ENCODE measurements at places on chromosomes 2 and 18.

GRCh38 chr2:106839849-106840595, 45.9 kb downstream of the ST6GAL2 start:
- DNase-seq: no peak

DNA sequence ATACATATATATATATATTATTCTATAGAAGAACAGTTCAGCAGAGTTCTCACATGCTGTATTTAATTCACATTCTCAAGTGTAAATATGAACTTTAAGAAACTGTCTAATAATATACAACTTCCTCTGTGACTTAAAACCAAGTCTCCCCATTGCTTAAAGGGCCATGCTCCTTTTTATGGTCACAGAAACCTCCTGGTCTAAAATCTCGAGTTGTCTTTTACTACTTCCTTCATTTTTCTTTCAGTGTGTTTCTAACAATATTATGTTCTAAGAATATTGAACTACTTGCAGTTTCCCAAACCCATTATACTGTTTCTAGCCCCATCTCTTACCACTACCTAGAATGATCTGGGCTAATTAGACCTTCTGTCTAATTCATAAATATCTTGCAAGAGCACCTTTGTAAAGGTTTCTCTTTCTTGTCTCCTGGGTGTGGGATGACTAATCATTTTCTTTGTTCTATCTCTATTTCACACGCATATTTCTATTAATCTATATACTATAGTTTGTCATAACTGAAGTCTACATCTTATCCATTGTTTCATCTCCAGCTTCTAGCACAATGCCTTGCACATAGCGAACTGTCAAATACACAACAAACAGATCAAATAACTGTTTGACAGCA, 48.8 kb downstream of the ERBB4 start:
- peak; percentile 0 for DNase-seq

DNA sequence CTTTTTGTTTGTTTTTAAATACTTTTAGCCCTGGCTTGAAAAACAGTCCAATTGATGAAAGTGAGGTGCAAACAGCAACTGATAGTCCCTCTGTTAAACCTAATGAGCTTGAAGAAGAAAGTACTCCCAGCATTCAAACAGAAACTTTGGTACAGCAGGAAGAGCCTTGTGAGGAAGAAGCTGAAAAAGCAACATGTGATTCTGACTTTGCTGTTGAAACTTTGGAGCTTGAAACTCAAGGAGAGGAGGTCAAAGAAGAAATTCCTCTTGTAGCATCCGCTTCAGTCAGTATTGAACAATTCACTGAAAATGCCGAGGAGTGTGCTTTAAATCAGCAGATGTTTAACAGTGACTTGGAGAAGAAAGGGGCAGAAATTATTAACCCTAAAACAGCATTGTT, 30.6 kb upstream of the DYSF start:
- no peak for DNase-seq

- no peak for DNase-seq
Measured at GRCh38 chr2:120861191-120861575, 125.5 kb downstream of the GLI2 start.

DNA sequence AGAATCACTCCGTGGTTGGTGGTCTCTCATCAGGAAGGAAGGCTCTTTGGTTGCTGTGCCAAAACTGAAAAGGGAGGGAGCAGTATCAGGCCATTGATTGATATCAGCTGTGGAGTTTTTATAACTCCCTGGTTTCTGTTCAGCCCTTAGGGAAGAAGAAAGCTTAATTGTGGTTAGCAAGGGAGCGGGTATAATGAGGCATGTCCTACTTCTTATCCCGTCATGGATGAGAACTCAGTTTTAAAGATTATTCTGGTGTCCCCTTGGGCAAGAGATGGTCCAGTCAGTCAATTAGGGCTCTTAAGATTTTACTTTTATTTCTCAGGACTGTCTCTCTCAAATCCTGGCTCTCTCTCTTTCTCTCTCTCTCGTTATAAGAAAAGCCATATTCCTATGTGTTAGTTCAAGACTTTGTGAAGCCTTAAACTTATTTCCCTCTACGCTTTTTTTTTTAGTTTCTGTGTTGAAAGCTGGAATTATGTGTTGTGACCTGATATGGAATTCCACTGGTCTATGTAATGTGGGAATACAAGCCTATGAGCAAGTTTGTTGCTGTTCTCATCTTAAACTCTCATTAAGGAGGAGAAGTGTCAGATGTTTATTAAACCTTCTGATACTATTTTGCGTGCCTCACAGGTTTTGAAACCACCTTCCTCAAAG, 514.0 kb upstream of the CDH2 start:
- no peak for DNase-seq

DNA sequence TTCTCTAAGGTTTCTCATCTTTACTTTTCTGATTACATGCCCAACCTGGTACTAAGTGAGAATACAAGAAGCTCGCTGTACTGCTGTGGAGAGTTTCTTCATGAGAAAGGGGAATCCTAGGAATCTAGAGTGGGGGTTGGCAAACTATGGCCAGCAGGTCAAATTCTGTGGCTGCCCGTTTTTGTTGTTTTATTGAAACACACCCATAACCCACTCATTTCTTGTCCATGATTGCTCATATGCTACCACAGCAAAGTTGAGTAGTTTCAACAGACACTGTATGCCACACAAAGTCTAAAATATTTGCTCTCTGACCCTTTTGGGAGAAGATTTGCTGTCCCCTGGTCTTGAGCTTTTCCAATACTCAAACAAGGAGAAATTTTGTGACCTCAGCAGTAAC, 58.8 kb downstream of the C2orf74 start:
- DNase-seq: no peak

DNA sequence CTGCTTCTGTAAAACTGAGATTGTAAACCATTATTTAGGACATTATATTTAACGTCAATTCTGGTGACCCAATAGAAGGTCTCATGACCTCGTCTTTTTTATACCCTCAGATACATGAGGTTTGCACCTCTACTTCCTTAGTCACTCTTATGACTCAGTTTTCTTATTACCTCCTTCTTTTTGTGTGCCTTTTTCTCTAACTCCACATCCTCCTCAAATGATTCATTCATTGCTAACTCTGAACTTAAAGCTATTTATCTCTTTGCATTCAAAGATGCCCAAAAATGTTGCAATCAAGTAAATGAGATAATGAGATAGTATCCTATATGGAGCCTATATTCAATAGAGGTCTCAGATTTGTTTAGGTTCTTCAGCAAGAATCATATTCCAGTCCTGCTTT, 121.0 kb upstream of the KYNU start:
- no peak for DNase-seq

- DNase-seq: no peak
Measured at GRCh38 chr2:237180187-237180586, 94.5 kb downstream of the COPS8 start.

DNA sequence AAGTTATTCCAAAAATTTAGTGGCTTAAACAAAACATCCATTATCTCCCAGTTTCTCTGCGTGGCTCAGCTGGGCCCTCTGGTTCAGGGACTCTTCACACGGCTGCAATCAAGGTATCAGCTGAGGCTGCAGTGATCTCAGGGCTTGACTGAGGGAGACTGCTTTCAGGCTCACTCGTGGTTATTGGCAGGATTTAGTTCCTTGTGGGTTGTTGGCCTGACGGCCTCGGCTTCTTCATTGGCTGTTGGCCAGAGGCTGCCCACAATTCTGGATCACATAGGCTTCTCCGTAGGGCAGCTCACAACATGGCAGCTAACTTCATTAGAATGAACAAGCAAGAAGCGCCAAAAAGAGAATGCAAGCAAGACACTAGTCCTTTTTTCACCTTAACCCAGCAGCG, 90.1 kb downstream of the ABI2 start:
- no peak for DNase-seq

DNA sequence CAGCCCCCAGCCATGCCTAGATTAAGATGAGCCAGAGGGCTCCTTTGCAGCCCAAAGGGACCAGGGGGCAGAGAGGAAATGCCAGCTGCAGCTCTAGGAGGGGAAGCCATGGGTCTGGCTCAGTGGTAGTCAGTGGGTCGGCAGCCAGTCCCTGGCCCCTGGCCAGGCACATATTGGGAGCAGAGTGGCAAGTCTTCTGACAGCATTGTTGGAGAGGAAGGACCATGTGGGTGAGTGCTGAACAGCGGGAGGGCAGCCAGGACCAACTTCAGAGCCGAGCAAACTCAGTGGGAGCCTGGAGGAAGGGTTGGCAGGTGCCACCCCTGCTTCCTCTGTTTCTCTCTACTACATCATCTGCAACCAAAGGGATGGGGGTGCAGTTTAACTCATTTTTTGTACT, 140.5 kb upstream of the PELI1 start:
- DNase-seq: no peak

DNA sequence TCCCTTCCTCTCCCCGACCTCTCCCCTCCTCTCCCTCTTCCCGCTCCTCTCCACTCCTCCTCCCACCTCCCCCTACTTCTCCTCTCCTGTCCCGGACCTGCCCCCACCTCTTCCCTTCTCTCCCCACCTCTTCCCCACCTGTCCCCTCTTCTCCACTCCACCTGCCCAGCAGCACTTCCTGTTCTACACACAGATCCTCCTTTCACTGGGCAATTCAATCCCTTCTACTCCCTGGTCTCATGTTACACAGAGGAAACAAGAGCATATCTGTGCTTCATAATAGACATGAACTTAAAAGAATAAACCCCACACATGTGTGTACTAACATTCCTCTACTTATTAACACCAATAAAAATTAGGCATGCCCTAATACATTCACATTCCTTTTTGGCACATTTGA, 34.8 kb downstream of the TIMM21 start:
- no peak for DNase-seq

- DNase-seq: no peak
Measured at GRCh38 chr18:26327062-26327461, 100.8 kb downstream of the TAF4B start.
